Effector CD4-positive, alpha-beta T cell (primary cell): ENCODE measurements at places on chromosomes 3 and 15.

DNA sequence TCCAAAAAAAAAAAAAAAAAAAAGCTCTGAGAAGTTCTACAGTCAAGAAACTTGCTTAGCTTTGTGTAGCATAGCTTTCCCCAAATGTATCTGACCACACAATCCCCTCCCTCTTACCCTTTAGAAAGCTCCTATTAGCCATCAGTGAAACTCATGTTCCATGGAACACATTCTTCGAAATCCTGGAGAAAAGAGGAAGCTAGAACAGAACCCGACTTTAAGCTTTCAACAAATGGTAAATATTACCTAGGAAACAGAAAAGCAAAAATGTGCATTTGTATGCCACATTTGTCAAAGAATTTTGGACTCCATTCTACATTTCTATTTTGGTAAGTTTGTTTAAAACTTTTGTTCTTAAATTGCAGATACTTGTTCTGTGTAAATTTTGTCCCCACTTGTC lies 17.4 kb upstream of the CRTC3 start:
- DNase-seq = no peak

GRCh38 chr3:125367403-125368230 lies 7.5 kb downstream of the ZNF148 start:
- no peak for DNase-seq

DNA sequence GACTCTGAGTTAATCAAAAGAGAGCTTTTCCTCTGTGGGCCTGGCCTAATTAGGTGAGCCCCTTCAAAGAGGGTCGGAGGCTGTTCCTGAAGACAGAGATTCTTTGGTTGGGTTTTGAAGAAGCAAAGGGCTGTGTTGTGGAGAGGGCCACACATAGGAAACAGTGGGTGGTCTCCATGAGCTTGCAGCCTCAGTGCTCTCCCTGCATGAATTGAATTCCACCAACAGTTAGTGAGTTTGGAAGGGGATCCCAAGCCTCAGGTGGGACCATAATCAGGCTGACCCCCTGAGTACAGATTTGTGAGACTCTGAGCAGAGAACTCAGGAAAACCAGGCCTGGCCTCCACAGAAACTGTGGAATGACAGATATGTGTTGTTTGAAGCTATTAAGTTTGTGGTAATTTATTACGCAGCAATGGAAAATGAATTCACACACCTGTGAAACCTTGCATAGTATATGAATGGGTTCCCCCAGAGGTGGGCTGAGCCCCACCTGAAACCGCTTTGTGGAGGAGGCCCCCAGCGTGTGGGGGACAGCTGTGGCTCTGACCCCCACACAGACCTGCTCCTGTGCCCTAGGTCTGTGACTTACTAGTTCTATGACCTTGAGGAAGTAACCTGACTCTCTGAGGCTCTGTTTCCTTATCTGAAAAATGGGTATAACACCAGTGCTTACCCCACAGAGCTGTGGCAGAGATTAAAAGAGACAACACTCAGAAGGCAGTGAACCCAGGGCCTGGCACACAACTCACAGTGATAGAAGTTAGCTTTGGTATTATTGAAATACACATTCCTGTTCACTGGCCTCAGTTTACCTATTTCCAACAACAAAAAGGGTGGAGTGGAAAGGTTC lies 431.3 kb downstream of the FOXP1 start:
- no peak for DNase-seq

GRCh38 chr15:38706956-38707355 lies 142.3 kb upstream of the RASGRP1 start:
- DNase-seq = no peak

GRCh38 chr3:187741403-187742350 lies 3.6 kb downstream of the BCL6 start:
- peak; percentile 65 for DNase-seq

- no peak for DNase-seq
Measured at GRCh38 chr15:81170511-81170910, 26.2 kb upstream of the IL16 start.
